Fibroblast of the aortic adventitia (primary cell): ENCODE measurements at places on chromosomes 7 and 10.

- DNase-seq = peak; percentile 14
Observed at GRCh38 chr10:69952821-69953221, 99.8 kb upstream of the MACROH2A2 start.

GRCh38 chr10:88322324-88323063 lies 260.6 kb downstream of the RNLS start:
- DNase-seq = no peak

DNA sequence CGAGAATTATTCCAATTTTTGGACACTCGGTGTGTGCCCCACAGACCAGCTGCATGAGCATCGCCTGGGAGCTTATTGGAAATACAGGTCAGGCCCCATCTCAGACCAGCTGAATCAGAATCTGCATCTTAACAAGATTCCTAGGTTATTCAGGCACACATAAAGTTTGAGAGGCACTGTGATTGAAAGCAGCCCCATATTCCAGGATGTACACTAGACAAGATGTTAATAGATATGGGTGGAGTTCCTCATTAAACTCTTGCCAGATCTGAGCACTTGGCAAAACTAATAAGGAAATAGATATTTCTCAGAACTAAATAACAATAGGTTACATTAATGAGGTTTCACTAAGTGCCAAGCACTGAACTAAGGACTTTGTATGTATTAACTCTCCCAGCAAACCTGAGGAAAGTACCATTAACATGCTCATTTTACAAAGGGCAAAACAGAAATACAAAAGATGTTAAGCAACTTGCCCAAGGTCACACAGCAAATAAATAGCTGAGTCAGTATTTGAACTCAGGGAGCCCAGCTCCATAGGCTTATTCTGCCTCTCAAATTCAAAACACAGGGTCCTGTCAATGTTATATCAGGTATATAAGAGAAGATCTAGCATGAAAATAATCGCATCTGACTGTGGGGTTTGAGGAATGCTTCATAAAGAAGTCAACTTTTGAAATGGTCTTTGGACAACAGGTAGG lies 29.9 kb downstream of the PPP1R3C start:
- DNase-seq = no peak

DNA sequence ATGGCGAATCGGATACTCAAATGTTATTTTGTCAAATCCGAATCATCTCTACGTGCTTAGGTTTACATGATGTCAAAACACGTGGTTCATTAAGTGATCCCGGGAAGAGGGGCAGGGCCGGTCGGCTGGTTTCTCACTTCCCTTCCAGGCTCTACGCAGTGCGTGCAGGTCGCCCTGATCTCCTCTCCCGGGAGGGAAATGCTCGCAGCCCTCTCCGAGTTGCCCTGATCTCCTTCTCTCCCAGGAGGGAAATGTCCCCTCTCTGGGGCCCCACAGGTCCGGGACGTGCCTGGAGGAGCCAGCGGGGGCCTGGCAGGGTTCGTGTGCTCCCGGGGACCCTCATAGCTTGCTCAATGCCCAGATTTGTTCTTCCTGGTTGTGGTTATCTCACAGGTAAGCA lies 202.7 kb downstream of the DNAJB6 start:
- no peak for DNase-seq

DNA sequence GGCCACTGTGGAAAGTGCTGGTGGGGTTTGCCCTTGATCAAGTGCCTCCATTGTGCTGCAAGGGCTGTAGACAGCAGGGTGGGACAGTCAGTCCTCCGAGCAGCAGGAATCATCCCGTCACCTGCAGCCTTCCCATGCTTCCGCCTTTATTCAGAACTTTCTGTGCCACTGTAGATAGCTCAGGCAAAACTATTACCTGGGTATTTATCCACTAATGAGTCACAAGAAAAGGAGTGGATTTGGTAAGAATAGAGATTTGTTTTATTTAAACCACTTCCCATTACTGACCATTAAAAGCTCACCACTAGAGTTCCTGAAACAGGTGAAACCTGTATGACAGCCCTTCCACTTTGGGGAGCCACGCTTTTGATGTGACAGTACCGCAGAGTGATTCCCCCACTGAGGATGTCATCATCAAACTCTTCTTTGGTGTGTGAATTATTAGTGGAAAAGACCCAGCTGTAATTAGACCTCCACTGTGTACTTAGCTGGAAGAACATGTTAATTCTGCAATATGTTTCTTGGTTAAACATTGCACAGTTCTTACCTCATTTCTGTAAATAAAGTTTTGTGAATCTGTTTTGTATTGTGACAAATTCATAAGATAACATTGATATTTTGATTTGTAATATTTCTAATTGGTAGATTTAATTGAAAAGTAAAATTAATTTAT lies 208.8 kb downstream of the MLLT10 start:
- DNase-seq = no peak

DNA sequence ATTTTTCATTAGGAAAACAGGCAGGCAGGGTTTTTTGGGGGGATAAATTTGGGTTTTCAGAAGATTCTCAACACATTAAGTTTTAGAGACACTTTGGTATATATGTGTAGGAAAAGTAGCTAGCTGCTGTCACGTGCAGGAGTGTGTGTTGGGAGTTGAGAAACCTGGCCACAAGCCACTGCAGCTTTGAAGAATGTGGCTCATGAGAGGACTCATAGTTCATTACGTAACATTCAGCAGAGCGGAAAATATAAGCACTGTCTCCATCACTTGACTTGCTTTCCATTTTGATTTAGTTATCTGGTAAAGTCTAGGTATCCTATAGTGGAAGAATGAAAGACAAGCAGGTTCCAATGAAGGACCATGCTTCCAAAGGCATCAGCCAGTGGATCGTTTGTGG lies 31.2 kb downstream of the SMNDC1 start:
- peak; percentile 88 for DNase-seq

GRCh38 chr10:123518765-123519164 lies 147.4 kb upstream of the GPR26 start:
- no peak for DNase-seq

DNA sequence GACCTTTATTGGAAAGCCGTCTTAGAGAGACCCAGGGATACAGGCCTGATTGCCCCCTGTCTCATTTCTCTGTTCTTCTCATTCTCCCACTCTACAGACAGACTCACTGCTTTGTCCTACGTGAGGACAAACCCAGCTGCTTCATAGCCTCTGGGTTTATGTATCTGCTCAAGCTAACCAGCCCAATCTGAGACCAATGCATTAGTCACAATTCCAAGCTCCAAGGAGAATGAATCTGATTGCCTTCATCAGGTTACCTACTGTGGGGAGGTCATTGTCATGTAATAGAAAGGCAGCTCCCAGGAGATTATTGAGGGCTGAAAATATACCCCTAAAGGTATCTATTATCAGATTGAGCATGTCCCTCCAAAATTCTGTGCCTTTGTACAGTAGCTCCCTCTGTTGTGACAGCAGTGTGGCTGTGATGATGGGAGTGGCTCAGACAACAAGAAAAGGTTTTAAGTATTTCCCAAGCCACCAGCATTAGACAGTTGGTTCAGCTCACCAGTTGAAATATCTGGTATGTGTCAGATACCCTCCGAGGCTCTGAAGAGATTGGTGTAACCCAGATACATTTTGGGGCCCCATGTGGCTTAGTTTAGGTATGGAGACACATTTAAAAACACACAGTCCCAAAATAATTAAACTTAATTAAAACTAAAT lies 123.1 kb upstream of the EEPD1 start:
- no peak for DNase-seq

- no peak for DNase-seq
Observed at GRCh38 chr10:4776234-4776638, 49.8 kb upstream of the AKR1E2 start.

DNA sequence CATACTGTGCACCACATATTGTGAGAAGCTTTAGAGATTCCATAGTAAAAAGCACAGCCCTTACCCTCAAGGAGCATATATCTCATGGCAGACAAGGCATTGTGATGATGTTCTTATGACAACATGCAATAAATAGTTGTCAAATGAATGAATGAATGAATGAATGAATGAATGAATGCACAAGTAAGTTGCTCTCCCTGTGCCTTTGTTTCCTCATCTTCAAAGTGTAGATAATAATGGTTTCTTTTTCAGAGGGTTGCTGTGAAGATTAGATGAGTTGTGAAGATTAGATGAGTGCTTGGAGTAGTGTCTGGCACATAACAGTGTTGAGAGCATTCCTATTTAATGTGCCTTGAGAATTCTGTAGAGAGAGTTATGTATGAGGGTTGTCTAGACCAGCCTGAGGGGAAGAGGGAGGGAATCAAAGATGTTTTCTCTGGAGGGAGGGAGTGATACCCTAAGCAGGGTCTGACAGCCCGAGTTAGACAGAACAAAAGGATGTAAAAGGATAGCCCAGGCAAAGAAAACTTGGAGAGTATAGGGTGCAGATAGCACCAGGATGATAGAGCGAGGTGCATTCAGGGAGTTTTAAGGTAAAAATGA lies 217.2 kb downstream of the RELN start:
- no peak for DNase-seq

DNA sequence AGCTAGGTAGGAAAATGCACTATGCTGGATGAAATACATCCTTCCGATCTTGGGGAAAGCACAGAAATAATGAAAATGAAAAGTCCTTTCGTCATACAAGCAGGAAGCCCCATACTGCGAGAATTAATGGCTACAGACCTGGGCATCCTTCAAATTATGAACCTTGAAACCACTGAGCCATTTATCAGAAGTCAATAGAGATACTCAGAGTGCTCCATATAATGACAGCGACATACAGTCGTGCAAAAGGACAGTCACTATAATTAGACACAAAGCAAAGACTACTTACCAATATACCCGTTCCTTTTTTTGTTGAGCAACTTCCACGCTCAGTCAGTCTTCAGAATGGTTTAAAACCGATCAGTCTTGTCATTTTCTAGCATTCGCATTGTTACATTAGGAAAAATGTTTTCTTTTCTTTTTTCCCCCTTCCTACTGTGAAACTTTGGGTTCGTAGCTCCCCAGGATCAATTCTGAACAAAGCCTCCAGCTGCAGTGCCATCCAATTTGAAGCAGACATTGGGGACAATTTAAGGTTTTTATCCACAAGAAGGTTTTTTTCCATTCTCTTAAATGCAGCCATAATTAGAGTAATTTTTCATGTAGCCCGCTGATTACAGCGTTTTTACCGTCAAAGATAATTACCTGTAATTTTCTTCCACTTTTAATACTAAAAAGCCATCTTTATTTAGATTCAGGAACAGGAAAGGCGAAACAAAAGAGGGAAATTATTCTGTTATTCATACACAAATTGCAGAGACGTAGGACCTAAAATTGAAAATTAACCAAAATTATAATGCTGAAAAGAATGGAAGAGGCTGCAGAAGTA lies 6.4 kb downstream of the DLX6 start:
- DNase-seq = no peak

DNA sequence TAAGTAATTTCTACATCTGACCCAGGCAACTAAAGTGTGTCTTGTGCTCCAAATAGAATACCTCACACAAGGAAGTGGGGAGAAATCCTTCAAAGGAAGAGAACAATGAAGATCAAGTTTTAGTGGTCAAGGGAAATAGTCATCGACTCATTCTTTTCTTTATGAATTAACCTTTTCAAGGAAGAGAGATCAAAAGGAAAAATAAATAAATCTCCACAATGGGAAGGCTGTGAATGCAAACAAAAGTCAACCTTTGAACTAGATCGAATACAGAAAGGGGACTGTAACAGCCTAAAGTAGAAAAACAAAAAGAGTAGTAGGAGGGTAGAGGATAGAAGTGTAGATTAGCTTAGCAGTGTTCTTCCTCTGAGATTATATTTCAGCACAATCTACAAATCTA lies 274.6 kb upstream of the COBL start:
- DNase-seq = no peak

GRCh38 chr10:49023752-49024151 lies 84.1 kb upstream of the LRRC18 start:
- DNase-seq = peak; percentile 72

GRCh38 chr10:3217301-3217700 lies 44.7 kb upstream of the PITRM1 start:
- DNase-seq = peak; percentile 87

DNA sequence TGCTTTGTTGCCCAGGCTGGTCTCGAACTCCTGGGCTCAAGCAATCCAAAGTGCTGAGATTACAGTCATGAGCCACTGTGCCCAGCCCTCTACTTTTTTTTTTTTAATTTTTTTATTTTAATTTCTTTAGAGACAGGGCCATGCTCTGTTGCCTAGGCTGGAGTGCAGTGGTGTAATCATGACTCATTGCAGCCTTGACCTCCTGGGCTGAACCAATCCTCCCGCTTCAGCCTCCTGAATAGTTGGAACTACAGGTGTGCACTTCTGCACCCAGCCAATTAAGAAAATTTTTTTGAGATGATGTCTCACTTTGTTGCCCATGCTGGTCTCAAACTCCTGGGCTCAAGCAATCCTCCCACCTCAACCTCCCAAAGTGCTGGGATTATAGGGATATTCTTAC lies 528.6 kb downstream of the GATA3 start:
- DNase-seq = no peak
